HCT116 (cell line): ENCODE measurements at places on chromosomes 16 and 17.

DNA sequence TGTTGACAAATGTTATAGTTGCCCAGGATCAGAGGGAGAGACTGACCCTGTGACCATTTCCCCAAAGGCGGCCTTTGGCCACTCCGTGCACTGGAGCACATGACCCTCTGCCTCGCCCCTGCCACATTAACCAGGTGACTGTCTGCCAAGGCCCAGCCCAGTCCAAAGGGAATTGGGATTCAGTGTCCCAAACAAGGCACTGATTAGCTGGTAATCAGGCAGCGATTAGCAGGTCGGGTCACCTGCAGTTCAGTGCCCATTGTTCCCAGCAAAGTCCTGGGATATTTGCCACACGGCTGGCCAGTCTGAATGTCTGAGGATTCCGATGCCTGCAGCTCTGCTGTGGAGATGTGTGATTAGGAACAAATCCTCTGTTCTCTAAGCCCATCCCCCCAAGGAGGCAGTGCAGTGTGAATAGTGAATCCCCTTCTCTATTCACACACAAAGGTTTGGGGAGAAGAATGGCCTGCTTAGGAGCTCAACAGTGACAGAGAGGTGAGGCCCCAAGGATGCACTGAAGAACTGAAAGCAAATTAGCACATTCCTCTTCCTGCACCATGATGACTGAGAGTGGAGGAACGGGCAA, 123.1 kb upstream of the MAF start:
- DNase-seq = no peak

DNA sequence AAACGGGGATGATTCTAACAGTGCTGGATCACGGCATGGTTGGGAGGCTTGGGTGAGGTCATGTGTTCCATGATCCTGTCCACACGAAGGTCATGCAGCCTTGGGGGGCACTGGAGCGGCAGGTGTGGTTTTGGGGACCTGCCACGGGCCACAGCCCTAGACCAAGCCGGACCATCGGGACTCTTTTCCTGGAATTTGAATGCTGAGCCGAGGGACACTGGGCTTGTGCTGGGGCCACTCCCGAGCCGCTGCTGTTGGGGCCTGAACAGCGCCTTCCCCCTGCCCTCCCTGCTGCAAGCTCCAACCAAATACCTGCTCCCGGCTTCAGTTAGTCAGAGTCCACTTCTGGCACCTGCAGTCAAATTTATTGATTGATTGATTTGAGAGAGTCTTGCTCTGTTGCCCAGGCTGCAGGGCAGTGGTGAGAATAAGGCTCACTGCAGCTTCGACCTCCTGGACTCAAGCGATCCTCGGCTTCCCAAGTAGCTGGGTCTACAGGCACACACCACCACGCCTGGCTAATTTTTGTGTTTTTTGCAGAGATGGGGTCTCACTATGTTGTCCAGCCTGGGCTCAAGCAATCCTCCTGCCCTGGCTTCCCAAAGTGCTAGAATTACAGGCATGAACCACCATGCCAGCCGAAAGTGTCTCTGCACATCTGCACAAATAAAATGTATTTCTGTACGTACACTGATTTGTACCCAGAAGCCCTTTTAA, 37.2 kb upstream of the SLC38A10 start:
- no peak for DNase-seq

- DNase-seq = no peak
These were observed at the start of gene ZFHX3 for GRCh38 chr16:73047536-73048291. TSS of gene ZFHX3 (minus strand) at chr16:73048128. CDS start at chr16:72960145, 87,983 bp downstream.

DNA sequence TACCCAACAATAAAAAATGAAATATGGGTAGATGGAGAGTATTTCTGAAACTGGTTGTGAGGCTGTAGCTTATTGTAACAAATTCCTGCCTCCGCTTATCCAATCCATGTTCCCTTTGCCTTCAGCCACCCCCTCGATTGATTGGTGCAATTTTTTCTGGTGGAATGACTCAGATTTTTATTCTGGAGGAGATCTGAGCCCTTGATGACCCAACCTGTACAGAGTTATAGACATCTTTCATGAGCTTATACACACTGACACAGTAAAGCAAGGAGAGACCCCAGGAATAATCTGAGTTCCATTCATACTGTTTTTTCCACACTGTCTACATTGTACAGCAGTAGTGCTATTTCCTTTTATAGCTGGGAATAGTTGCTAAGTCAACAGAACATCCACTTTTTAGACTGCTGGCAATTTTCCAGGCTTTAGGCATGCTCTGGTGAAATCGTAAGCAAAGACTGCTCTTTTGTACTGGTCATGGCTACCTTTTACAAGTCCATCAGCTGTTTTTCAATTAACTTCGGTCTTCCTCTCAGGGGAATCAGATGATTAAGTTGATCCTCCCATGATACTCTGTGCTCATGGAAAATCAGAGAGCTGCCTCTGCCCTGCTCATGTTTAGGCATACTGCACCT, 30.1 kb downstream of the CCL4 start:
- DNase-seq = no peak

DNA sequence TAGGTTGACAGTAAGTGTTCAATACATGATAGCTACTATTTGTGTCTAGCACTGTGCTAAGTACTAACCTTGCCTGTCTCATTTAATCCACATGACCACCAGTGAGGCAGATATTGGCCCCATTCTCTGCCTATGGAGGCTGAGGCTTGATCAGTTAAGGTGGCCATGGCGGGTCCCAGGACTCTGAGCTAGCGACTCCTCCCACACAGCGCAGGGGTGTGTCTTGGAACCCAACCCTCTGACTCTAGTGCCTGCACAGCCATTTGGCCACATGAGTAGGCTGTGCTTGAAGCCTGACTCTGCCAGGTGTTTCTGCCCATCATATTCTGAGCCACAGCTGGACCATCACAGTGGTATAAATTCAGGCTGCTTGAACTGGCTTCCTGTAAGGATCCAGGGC, 6.4 kb downstream of the NHERF1 start:
- DNase-seq = no peak

DNA sequence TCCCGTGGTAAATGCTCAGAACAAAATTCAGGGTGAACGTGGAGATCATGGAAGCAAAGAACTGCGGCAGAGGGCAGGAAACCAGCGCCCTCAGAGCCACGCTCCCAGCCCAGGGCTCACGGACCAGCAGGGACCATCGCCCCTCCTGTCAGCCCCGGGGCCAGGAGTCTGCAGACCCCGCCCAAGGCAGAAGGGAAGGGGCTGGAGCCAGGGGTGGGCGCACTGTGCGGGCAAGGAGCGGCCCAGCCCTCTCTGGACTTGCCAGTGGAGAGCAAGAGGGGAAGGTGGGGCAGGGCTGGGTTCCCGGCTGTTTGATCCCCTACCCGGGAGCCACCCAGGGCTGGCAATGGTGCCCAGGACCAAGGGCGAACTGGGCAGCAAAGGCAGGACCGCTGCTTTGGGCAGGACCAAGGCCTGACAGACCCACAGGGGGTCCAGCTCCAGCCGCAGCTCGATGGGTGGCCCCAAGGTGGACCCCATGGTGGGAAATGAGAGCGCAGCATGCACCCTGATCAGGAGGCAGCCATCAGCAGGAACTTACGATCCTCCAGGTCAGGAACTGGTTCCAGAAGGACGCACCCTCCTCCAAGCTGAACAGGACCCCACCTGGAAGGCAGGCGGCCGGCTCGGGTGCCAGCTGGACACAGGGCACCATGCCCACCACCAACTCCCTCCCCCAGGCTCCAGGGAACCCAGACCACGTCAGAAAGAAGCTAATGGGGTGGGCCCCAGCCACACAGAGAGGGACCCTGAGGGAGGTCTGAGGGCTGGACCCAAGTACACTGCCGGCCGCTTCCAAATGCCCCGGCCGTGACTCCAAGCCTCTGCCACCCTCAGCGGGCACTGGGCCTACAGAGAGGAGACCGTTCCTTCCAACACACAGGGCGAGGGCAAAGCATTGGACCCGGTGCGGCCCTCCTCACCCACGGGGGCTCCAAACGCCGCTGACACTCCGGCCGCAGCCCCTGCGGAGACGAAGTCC, 11.1 kb upstream of the CCDC154 start:
- no peak for DNase-seq

DNA sequence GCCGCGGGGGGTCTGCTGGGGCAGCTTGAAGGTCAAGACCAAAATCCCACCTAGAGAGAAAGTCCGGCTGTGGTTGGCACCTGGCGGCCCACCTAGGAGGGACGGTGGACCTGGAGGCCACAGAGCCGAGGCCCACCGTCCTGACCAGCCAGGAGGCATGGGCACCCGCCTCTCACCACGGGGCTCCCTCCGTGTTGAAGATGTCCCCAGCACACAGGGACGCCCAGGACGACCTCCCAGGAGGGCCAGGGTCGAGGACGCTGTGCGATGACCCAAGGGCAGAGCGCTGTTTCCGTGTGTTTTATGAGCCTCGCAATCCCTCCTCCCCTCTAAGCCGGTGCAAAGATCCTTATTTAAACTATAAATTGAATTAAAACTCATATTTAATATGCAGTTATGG, 131.2 kb downstream of the C16orf95 start:
- DNase-seq = no peak

- no peak for DNase-seq
These were observed 763 bp downstream of the ZKSCAN2 start for GRCh38 chr16:25256695-25257469.

GRCh38 chr17:27628376-27628775, 2.6 kb upstream of the LGALS9 start:
- DNase-seq = no peak

- DNase-seq = no peak
These were observed 1.9 kb downstream of the MSI2 start for GRCh38 chr17:57257895-57258851.

DNA sequence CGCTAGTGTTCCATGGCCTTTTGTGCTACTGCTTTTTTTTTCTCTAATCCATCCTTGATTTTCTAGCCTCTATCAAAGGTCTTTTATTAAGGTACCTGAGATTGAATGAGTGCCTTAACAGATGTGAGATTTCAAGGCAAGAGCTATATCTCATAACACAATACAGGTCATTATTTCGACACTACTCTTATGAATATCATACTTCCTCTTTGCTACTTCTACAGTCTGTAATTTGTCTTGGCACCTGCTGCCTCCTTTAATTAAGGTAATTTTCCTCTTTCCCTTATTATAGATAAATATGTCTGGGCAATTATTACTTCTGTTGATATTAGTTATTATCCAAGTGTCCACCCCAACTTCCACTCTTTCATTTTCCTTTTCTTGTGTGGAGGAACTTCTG, 5.3 kb downstream of the KRT28 start:
- DNase-seq = no peak

DNA sequence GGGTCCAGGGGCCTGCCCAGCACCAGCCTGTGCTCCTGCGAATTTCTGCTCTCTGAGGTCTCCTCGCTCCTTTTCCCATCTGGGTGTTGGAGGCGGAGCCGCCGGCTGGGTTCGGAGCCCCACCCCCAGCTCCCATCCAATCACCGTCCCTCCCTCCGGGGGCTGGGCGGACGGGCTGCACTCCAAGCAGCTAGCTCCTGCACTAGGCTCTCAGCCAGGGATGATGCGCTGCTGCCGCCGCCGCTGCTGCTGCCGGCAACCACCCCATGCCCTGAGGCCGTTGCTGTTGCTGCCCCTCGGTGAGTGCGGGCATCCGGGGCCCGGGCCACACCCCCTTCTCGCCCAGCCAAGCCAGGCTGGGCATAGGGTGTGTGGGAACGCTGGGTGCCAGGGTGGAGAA, at the start of gene NRN1L:
TSS of gene NRN1L (plus strand) at position 202 of the 400 bp plus-strand sequence. CDS start at position 221, 19 bp downstream.
- no peak for DNase-seq

- no peak for DNase-seq
These were observed 30.7 kb downstream of the NPTX1 start for GRCh38 chr17:80445726-80446110.

- DNase-seq = peak; percentile 81
These were observed at the start of gene RPAIN for GRCh38 chr17:5419959-5420653. TSS of gene RPAIN (plus strand) at chr17:5420182. CDS start at chr17:5420211, 29 bp downstream.

- peak; percentile 19 for DNase-seq
These were observed 48.5 kb downstream of the RAI1 start for GRCh38 chr17:17729620-17730249.

- no peak for DNase-seq
These were observed 4.4 kb downstream of the GJD3 start for GRCh38 chr17:40360091-40360490.

- no peak for DNase-seq
These were observed 9.5 kb upstream of the NDEL1 start for GRCh38 chr17:8426094-8426720.

- DNase-seq = no peak
These were observed 504 bp downstream of the ERN1 start for GRCh38 chr17:64129515-64129764.
